ENCODE measurements at places on chromosomes 7 and 10.

DNA sequence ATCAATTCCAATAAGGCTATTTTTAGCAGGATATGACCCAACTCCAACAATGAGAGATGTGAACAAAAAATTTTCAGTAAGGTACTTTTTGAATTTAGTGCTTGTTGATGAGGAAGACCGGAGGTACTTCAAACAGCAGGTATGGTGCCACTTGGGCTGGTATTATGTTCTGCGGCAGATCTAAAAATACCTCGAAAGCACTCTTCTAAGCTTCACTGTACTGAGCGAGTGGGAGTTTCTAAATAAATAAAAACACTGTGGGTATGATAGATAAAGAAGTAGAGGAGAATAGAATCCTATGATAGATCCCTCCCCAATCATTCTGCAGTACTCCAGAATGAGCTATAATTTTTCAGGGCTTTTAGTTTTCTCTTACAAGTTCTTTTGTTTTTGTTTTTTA is 11.5 kb upstream of the SUPV3L1 start:
- DNase-seq = no peak

DNA sequence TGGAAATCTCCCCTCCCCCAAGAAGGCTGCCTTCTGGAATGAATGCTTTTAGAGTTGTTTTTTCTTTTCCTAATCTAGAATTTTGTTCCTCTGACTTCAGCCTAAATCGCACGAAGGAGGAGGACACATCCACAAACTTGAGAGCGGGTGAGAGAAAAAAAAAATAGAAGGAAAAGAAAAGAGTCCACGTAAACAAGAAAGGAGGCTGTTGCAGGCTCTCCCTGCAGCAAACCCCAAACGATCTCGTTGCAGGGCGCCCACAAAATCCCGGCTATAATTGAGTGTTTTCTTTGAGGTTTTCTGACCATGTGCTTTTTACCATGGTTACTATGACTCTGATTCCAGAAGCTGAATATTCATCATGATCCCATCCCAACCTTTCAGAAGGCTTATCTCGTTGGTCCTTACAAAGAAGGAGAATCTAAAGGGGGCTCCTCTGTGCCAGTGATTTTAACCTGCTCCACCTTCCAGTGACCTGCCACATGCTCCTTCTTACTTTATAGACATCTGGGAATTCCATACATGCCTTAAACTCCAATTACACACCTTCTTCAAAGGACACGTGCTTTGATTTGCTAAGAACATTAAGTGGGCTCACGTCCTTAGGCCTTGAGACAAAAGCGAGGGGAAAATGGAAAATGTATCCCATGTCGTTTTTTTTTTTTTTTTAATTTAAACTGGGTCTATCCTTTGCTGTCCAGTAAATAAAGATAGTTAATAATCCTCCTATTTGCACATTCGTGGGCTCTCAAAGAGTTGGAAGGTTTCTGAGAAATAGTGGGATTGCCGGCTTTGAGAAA is 5.8 kb downstream of the TWIST1 start:
- peak; percentile 40 for DNase-seq

DNA sequence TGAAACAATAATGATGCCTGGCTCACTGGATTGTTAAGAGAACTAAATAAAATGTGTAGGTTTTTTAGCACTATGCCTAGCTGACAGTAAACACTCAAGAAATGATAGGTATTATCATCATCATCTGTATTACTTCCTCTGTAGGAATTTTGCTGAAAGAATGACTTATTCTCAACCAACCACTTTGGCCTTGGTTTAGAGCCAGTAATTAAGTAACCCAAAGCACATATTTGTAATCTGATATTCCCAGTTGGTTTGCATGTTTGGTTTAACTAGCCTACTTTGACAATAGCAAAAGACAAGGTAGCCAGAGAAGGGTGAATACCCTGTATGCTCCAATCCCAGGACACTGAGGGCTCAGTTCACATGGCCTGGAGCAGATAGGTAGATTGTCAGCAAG is 34.4 kb downstream of the BCAP29 start:
- peak; percentile 70 for DNase-seq

DNA sequence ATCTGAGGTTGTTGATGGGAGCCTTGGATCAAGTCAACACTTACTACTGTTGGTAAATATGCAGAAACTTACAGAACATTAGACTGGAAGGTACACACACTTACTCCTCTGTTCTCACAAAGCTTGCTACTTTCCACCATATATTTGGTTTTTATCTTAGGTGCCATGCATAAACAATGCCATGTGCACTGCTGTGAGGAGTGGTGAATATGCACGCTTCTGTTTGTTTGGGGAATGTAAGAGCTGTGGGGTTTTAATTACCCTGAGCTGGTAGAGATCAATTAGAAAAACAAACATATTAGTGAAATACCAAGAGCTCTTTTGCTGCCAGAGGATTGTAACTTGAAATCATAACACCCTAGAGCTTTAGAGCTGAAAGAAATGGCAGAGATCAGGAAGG is 79.8 kb upstream of the ARID5B start:
- no peak for DNase-seq

GRCh38 chr10:104049504-104050250 is 36.0 kb downstream of the COL17A1 start:
- peak; percentile 84 for DNase-seq

DNA sequence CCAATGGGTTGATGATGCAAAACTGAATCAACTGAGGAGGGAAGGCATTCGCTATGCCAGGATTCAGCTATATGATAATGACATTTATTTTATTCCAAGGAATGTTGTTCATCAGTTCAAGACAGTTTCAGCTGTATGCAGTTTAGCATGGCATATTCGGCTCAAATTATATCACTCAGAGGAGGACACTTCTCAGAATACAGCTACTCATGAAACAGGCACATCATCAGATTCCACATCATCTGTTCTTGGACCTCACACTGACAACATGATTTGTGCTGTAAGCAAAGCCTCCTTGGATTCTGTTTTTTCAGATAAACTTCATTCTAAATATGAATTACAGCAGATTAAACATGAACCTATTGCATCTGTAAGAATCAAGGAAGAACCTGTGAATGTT is 19.7 kb downstream of the TMEM60 start:
- no peak for DNase-seq

GRCh38 chr10:69562731-69563254 is 10.4 kb downstream of the NEUROG3 start:
- DNase-seq = no peak

DNA sequence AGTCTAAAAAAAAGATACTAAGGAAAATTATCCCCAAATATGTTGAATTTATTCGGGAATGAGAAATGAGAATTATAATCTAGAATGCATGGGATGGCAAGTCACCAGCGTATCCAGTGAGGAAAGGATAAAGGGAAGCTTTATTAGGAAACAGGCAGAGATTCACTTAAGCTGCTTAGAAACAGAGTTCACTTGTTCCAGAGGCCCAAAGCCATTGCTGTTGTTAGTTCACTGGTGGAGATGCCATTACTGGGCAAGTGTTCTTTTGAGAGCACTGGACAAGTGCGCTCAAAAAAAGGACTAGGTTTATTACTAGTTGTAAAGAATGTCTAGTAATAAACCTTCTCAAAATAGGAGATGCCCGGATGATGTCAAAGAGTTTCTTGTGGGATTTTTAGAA is 51.2 kb downstream of the MICU1 start:
- no peak for DNase-seq

- peak; percentile 82 for DNase-seq
Measured at GRCh38 chr10:126972635-126973414, 67.6 kb downstream of the DOCK1 start.

GRCh38 chr10:71401056-71401455 is 4.3 kb downstream of the CDH23 start:
- DNase-seq = no peak

- no peak for DNase-seq
Measured at GRCh38 chr7:30937416-30937815, 25.8 kb downstream of the AQP1 start.

Measured in fibroblast of the aortic adventitia (primary cell).